Activated CD4-positive, alpha-beta T cell treated with anti-CD3 and anti-CD28 coated beads, Interleukin-2, amount 10 ng/mL, durations not matched to agents 7 days and 5 days (primary cell): ENCODE measurements at places on chromosomes 12 and 14. TPM values are rescaled to one million over a fixed set of nuclear protein-coding genes. Genes with fewer than 3 reads are reported as not detected.

GRCh38 chr14:97027256-97027999 is 230.2 kb downstream of the VRK1 start:
- DNase-seq, result no peak

GRCh38 chr12:119931402-119931801 is 54.3 kb upstream of the CIT start:
- no peak for DNase-seq

DNA sequence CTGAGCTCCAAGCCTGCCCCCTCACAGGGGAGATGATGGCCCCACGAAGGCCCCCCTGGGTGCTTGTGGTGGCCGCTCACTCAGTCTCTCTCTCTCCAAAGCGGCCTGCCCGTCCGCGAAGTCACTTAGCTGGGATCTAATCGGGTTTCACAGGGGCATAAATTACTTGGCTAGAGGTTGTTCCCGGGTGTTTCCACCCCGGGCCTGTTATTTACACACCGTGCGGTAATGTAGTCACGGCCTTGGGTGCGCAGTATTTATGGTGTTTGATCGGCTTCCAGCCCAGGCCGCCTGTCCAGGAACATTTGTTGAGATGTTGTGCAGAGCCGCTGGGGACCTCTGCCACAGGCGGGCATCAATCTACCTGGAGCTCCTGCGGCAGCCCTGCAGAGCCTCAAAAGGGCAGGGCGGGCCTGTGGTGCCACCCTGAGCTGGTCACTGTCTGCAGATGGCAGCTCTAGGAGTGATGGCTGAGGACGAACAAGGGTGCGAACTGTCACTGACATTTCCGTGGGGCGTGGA is 91.2 kb downstream of the KIF26A start:
- no peak for DNase-seq

- DNase-seq, result no peak
Observed at GRCh38 chr14:34671716-34672115, 41.8 kb upstream of the SNX6 start.

- peak; percentile 27 for DNase-seq
Observed at GRCh38 chr14:77086017-77086727, 11.9 kb upstream of the CIPC start.

DNA sequence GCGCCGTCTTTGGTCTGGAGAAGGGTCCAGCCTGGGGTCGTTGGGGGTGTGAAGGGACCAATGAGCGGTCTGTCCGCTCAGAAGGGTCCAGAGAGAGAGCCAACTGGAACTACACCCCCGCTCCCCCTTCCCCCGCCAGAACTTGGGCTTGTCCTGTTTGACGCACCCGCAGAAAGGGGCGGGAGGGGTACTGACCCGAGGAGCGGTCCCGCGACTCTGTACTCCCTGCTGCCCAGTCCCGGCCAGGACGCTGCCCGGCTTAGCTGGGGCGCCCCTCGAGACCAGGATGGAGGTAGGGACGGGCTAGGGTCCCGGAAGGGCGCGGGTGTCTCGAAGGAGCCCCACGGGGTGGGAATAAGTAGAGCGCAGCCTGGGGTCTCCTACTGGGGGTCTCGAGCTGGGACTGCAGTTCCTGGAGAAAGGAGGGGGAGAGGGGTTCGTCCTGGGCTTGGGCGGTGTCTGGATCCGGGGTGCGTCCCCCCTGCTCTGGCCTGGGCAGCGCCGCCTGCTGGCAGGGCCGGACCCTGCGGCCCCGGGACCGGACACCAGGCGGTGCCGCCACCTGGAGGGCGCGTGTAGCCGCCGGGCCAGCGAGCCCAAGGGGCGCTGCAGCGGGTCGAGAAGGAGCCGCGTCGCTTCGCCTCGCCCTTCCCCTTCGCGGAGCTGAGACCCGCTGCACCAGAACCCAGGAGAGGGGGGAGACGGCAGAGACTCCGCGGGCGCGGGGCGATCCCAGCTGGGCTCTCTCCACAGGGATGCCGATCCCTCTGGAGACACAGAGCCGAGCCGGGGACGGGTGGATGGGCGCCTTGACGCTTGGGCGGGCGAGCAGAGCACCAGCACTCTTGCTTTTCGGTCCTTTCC is 3.8 kb upstream of the CACNB3 start:
- DNase-seq, result peak; percentile 70

DNA sequence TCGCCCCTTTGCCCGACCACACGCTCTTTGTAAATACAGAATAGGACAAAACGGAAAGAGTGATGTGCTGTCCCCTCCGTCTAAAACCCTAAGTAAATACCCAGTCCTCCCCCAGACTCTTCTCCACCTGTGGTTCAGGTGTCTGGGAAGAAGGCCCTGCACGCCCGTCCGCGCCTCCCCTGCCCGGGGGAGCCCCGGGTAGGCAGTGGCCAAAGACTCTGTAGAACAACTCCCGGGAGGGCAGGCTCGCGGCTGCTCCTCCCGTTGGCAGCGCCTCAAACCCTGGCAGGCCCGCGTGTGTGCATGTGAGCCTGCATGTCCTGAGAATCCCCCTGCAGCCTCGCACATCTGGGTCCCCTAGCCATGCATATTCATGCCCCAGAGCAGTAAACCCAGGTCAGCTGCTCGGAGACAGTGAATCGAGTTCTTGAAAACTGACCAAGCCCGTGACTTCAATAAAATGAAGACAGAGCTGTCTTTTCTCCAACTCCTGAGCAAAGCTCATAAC is 165.8 kb downstream of the MON2 start:
- no peak for DNase-seq

DNA sequence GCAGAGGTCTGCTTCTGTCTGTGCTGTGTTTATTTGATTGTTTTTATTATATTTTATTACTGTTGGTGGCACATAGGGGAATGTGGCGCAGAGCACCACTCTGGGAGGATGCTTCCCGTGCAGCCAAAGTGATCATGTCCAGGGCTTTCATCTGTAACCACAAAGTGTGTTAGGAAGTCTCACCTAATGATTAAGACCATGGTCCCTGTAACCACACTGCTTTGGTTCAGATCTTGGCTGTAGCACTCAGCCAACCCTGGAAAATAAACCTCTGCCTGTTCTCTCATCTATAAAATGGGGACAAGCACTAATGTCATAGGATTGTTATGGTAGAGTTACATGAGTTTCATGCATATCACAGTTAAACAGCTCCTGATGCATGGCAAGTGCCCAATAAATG is 1.9 kb downstream of the RESF1 start:
- DNase-seq, result no peak

DNA sequence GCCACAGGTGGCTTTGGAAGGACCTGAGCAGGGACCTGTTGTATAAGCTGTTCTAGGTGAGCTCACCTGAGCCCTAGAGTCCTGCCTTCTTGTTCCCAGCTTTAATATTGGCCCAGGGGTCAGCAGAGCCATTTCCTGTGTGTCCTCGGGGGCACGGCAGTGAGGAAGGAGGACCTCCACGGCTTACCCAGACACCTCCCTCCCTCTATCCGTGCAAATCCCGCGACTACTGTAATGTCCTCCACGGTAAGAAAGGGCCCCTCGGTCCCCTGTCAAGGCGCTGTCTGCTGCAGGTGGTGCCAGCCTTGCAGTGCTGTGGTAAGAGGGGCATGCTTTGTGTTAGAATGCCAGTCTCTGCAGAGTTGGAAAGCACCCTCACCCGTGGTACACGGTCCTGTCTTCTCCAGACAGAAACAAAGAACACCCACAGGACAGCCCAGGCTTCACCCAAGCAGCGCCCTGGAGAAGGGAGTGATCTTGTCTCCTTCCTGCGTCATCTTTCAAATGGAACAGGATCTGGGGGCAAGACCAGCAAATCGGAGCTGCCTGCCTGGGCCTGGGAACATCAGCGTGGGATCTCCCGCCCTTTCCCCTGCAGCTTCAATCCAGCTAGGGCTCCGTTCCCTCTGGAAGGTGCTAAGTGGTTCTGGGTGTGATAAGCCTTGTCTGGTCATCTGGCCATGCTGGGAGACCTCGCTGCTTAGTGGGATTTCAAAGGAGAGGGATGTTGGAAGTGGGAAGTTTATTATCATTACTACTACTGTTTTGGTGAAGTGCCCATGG is 20.2 kb upstream of the FZD10 start:
- no peak for DNase-seq

GRCh38 chr14:85412756-85413155 is 117.2 kb upstream of the FLRT2 start:
- DNase-seq, result no peak

- no peak for DNase-seq
Observed at GRCh38 chr12:50786498-50787231, 22.8 kb downstream of the ATF1 start.

DNA sequence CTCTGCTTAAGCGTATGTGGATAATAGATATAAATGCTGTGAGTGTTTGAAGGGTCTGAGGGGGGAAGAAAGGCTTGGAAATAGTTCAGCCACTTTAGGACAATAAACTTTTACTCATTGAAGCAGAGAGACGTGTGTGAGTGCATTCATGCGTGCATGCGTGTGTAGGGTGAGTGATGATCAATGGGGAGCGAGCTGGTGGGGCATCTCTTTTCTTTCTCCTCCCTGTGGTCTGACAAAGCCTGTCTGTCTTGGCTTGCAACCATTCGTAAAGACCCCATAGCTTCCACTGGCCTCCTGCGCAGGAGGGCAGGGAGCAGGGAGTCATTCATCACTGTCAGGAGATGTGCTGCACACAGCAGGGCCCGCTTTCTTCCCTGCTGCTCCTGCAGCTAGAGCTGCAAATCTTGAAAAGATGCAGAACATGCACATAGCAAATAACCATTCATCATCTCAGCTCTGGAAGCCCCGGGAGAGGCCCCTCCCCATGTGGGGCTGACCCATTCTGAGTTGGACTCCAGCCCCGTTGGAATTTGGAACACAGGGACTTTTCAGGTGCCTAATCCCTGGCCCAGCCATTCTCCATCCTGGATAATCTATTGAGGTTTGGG is 223.2 kb downstream of the PPM1H start:
- DNase-seq, result no peak

DNA sequence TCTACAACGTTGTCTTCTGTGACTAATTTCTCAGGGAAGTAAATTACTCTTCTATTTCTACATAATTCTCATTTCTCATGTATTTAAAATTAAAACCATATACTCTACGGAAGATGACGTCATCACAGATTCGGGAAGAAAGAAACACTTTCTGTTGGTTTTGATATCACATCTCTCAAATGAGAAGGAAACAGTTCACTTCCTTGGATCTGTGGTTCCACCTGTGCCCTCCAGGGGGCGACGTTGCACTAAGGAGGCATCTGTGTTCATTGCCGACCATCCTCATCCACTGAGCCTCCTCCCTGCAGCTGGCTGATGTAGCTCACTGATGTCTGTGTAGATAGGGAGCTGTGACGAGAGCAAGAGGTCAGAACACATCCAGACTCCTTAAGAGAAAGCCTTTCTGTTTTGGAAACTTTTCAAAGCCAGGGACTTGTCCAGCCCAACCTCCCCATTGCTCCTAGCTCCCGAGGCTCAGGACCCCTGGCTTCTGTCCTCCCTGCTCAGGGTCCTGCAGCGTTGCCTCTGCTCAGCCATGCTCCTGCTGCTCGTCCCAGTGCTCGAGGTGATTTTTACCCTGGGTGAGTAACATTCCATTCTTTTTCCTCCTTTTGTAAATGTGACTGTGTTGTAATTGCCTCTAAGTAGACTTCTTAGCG is 172.7 kb upstream of the OR4E1 start:
- DNase-seq, result peak; percentile 74

- DNase-seq, result no peak
Observed at GRCh38 chr12:18750085-18750484, 12.2 kb downstream of the CAPZA3 start.

GRCh38 chr14:75542588-75543091 is 20.4 kb downstream of the BATF start:
- peak; percentile 73 for DNase-seq

- DNase-seq, result no peak
Observed at GRCh38 chr14:22602862-22603261, 4.8 kb downstream of the ABHD4 start.

DNA sequence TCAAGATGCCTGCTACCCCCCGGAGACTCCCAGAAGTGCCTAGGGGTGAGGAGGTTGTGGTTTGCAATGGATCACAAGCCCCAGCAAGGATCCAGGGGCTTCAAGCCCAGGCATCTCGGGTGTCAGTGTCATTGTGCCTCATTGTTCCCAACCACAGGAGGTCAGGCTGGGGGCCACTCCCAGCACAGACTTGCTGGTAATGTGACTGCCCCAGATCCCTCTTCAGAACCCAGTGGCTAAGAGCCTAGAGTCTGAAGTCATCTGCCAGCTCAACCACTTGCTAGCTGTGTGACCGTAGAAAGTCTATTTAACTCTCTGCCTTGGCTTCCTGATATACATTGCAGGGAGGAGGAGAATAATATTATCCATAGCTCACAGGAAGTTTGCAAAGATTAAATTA is 7.7 kb upstream of the ASB2 start:
- no peak for DNase-seq

GRCh38 chr12:25725931-25726330 is 172.8 kb upstream of the LMNTD1 start:
- no peak for DNase-seq

- no peak for DNase-seq
Observed at GRCh38 chr12:77861317-77861716, 30.6 kb downstream of the NAV3 start.

DNA sequence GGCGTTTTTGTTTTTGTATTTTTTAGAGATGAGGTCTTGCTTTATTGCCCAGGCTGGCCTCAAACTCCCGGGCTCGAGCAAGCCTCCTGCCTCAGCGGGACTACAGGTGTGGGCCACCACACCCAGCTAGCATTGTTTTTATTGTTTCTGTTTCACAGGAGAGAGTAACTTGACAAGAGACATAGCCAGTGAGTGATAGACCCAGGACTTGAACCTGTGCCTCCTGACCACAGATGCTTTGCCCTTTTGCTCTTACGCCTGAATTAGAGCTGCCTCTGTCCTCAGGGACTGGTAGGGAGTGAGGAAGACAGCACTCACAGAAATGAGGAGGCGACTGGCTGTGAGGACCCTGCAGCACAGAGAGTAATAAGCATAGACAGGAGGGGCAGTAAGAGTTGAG is 2.3 kb downstream of the EVL start:
- DNase-seq, result no peak

GRCh38 chr12:15863984-15864383 is 18.2 kb upstream of the STRAP start:
- DNase-seq, result no peak

GRCh38 chr14:97298331-97298730 is 501.1 kb downstream of the VRK1 start:
- no peak for DNase-seq

DNA sequence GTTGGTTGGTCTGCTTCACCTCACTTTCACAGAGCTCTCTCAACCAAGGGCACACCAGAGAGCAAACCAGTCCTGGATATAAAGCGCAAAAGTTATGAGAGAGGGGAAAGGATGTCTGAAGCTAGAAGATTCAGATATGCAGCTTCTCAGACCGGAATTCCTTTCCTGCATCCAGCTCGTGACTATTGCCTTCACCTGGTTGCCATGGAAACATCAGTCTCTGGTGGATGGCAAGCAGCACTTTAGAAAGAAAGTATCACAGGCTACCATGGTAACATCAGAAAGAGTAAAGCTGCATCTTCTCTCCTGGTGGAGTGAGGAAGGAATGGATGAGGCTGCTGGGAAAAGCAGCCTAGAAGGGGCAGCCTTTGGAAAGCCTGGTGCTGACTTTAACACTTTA is 13.7 kb downstream of the REM2 start:
- no peak for DNase-seq

Gene PRB2
- total RNA-seq, result not detected

Gene B4GALNT3
- total RNA-seq, result 6.1 TPM

Gene KLRD1
- total RNA-seq, result 0.27 TPM

Gene MGAT4C
- total RNA-seq, result not detected

Gene RNASE7
- total RNA-seq, result not detected

Gene CISTR
- total RNA-seq, result not detected

Gene GLI1
- total RNA-seq, result 0.52 TPM
